HFFc6 (cell line): ENCODE measurements at places on chromosomes 12 and 14. TPM values are rescaled to one million over a fixed set of nuclear protein-coding genes. Genes with fewer than 3 reads are reported as not detected.

DNA sequence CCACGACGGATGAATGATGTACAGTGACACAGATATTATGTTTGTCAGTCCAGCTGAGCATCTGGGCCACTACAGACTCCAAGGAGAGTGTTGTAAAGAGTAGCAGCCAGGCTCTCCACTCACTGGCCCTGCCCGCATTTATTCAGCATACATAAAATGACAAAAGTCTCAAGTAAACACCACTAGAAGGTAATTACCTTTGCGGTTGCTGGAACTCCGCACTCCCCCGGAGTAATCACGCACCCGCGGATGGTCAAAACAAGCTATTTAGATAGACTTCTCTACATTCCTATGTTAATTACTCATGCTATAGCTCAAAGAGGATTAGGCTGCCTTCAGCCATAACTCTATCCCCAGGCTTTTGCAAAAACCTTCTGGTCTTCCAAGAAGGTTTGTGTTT is 18.8 kb upstream of the STRAP start:
- no peak for DNase-seq

DNA sequence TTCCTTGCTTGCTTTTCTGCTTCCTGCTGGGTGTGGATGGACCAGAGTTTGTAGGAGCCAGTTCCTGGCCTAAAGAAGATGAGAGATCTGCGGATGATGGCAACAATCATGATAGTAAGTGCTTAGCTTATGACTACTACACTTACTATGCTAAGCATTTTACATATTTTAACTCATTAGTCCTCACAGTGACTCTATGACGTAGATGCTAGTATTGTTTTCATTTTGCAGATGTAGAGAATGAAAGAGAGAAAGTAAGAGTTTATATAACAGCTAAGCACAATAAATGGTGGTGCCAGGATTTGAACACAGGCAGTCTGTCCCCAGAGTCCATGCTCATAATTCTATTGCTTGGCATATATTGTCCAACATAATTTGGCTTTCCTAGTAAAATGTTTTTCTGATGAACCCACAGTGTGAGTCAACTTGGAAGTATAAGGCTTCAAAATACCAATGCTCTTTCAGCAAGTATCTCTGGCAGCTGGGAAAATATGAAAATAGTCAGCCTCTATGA is 363.2 kb upstream of the DDHD1 start:
- peak; percentile 81 for DNase-seq

DNA sequence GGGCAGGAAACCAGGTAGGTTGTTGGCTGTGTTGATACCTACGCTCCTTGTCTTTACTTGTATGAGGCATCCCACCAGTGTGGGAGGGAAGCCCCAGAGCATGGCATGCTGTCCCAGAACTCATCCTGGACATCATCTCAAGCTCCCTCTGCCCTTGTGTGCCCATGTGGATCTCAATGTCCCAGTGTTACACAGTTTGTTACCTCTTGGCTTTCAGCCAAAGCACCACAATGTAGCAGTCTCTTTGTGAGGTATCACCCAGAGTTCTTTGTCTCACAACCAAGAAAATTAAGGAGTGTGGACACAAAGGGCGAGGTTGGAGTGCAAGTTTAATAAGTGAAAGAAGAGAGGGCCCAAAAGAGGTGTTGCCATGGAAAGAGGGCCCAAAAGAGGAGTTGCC is 43.1 kb upstream of the CDKN3 start:
- DNase-seq: no peak

GRCh38 chr12:75666939-75667334 is 155.5 kb upstream of the KRR1 start:
- peak; percentile 64 for DNase-seq

GRCh38 chr12:26271024-26271423 is 75.7 kb downstream of the SSPN start:
- peak; percentile 11 for DNase-seq

DNA sequence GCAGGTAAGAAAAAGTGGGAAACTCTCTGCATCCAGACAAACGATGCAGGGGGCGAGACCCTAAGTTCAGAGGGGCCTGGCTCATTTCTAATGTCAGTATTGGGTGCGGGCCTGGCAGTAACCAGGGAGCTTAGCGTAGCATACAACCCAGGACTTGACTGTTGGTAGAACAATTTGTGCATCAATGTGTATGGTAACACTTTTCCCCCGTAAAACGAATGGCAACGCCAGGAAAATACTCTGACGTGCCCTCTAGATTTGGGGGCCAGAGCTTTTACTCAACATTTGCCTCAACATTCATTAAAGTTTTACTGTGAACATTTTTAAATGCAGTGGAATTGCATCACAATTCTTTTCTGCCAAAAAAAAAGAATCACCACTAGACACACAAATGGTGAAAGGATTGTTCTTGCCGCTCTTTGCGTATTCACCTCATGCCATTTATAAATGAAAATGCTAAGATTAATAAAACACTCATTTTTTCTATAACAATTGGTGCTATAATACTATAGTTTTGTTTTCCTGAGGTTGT is 867 bp downstream of the RHOJ start:
- no peak for DNase-seq

- no peak for DNase-seq
Observed at GRCh38 chr14:71541973-71542690, 390.1 kb upstream of the RGS6 start.

DNA sequence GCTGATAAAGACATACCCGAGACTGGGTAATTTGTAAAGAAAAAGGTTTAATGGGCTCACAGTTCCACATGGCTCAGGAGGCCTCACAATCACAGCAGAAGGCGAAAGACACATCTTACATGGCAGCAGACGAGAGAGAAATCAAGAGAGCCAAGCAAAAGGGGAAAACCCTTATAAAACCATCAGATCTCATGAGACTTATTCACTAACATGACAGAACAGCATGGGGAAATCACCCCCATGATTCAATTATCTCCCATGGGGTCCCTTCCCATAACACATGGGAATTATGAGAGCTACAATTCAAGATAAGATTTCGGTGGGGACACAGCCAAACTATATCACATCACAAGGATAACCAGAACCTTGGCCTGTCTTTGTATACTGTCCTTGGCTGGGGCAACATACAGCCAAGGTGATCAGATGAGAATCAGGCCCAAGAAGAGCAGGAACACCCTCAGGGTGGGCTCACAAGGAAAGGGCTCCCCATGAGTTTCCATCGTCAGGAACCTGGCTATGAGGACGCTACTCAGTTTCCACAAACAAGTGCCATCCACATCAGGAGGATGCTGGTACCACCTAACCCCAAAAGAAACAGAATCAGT is 152.7 kb downstream of the FOXN3 start:
- DNase-seq: no peak

DNA sequence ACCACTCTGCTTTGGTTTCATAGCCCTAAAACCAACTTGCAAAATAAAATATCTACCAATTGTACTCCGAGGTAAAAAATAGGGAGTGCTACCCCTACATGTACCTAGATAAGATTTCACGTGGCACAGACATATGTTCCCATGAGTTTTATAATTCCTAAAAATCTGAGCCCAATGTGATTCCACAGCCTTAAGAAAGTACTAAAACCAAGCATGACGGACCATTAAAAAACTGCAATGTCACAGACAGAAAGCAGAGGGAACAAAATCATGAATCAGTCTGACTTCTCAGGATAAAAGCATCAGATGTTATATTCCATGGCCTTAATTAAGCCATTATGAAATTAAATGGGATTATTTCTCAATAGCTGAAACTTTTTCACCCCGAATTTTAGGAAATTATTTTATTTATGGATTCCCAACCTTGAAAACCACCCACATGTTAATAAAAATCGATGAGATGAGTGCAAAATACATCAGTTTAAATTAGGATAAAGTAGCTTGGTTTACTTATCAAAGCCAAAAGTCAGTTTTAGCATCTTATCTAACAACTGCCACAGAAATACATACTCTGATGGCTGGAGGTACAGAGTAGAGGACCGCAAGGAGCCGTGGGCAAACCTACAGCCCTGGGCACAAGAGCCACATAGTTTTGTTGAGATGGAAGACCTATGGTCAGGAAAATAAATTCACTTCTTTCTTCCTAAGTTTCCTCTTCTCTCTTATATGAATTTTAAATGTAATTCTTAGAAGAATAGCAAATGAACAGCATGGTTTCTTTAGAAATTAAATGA is 4.5 kb downstream of the ITPR2 start:
- no peak for DNase-seq

- DNase-seq: no peak
Observed at GRCh38 chr12:9363145-9363544, 154.9 kb upstream of the PZP start.

The GYS2 gene
- total RNA-seq: not detected in 3 replicates

DNA sequence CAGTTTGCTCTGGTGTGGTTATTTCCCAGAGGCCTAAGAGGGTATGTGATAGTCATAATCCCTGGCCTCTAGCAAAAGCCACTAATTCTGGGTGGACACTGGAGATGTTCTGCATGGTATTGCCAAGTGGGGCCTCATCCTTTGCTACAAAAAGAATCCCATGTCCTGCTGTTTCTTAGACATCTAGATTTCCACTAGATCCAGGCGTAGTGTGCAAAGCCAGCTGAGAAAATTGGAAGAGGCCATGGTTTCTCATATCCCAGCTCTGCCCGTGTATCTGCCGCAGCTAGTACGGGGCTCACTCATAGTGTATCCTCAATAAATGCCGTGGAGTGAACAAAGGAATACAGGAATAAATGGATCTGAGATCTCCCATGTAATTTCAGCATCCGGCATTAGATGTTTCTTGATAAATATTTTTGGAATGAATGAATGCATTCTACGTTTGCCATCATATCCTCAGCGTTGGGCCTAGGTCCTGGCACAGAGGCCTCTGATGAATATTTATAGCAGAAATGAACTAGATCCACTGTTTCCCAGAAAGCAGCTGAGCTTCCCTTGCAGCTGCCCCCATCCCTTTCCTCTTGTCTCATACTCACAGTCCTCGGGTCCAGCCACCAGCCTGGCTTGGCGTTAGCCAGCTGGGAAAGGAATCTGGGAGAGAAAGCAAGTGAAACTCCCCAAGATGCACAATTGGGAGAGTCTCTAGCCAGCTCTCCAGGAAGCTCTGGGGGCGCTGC is 76.3 kb upstream of the NOS1 start:
- DNase-seq: no peak

The GPRC5D gene
- not detected in 2 replicates for total RNA-seq

The PEBP1 gene
- 178 and 242 TPM in 2 replicates for total RNA-seq

DNA sequence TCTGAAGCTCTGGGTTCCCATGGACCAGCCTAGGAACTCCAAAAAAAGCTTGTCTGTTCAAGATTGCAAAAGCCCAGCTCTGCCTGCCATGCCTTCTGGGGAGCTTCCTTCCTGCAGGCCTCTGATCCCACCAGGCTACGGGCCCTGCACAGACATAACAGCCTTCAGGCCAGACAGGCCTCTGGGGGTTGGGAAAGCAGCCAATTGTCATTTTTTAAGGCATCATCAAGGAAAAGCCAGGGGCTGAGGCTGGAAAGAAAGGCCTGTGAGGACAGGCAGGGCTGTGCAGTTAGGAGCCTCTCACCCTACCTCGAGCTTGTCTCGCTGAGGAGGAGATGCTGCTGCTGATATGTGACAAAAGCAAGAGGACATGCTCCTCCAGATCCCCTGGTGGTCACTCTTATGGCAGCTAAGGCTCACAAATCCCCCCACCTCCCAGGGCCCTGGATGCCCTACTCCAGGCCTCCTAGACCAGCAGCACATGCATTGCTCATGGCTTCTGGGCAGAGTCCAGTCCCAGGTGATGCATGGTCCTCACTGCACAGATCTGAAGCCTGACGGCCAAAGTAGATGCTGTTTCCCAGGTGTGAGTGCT is 2.9 kb downstream of the TMEM229B start:
- DNase-seq: no peak

The NID2 gene
- 99.6 and 102 TPM in 2 replicates for total RNA-seq

GRCh38 chr12:81245458-81245857 is 167.6 kb downstream of the ACSS3 start:
- DNase-seq: no peak

- DNase-seq: no peak
Observed at GRCh38 chr12:92612611-92613010, 90.2 kb upstream of the PLEKHG7 start.

GRCh38 chr14:98578204-98578603 is 693.8 kb downstream of the BCL11B start:
- peak; percentile 25 for DNase-seq

DNA sequence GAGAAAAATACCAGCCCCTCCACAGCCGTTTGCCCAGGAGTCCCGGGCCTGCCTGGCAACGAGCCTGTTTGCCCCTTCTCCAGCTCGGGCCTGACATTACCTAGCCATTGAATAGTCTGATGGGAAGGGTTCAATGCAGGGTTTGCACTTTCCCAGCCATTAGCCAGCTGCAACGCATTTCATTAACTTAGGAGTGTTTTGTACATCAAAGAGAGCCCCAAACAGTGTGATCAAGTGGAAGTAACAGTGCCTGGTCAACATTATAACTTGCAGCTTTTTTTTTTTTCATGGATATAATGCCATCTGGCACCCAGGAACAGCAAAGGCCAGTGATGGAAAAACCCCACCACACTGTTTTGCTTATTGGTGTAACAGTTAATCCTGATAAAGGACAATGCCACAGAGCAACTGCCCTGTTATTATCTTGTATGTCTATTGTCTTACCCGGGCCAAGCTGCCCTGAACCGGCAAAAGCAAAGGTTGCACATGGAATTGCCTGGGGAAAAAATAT is 38.0 kb downstream of the BTG1 start:
- no peak for DNase-seq

GRCh38 chr14:23030936-23031335 is 3.8 kb downstream of the PSMB5 start:
- no peak for DNase-seq

GRCh38 chr12:7175493-7175892 is 14.0 kb upstream of the PEX5 start:
- peak; percentile 62 for DNase-seq
